Activated T-helper 1 cell treated with anti-CD3 and anti-CD28 coated beads, Interleukin-12 subunit alpha, Interleukin-12 subunit beta, Interleukin-2, Interleukin-4 antibody, amounts not matched to agents 30 ng/mL and 10 ng/mL and 1 ng/mL, durations not matched to agents 14 hours and 24 hours and 36 hours (primary cell): ENCODE measurements at places on chromosomes 6 and 20. TPM values are rescaled to one million over a fixed set of nuclear protein-coding genes. Genes with fewer than 3 reads are reported as not detected.

The CAPN11 gene
- total RNA-seq: not detected in 2 replicates

- H3K4me1 ChIP-seq: no peaks in the 10 kb centered on the region
- no peaks in the 10 kb centered on the region for H3K27me3 ChIP-seq
- no peaks in the 10 kb centered on the region for H3K36me3 ChIP-seq
- DNase-seq: no peak
- no peak overlapping the region for H3K4me3 ChIP-seq
These were observed 293.8 kb downstream of the TAF4 start for GRCh38 chr20:61771805-61772350.

The TENT5A gene
- 0.34 and 0.47 TPM in 2 replicates for total RNA-seq

DNA sequence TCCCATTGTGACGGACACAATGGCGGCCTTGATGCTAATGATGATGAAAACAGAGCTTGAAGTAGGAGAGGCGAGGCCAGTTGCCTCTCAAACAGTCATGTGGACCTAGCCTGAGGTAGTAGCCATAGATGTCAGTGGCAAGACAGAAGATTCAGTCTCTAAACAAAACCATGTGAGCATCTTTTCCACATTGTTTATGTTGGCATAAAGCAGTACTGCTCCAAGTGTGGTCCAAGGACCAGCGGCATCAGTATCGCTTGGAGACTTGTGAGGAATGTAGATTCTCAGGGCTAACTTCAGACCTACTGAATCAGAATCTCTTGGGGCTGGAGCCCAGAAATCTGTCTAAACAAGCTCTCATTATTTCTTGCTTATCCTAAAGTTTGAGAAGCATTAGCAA lies 312.8 kb upstream of the JAG1 start:
- no peak overlapping the region for H3K27ac ChIP-seq
- no peaks in the 10 kb centered on the region for H3K36me3 ChIP-seq
- H3K4me3 ChIP-seq: no peak overlapping the region
- DNase-seq: no peak
- H3K27me3 ChIP-seq: no peaks in the 10 kb centered on the region
- H3K4me1 ChIP-seq: no peaks in the 10 kb centered on the region

The ZBTB46 gene
- 1.1 and 1.2 TPM in 2 replicates for total RNA-seq
